NCI-H187 (cell line): ENCODE measurements at places on chromosomes 11 and 22.

GRCh38 chr11:18371279-18371678 is 23.1 kb upstream of the LDHA start:
- DNase-seq: no peak

DNA sequence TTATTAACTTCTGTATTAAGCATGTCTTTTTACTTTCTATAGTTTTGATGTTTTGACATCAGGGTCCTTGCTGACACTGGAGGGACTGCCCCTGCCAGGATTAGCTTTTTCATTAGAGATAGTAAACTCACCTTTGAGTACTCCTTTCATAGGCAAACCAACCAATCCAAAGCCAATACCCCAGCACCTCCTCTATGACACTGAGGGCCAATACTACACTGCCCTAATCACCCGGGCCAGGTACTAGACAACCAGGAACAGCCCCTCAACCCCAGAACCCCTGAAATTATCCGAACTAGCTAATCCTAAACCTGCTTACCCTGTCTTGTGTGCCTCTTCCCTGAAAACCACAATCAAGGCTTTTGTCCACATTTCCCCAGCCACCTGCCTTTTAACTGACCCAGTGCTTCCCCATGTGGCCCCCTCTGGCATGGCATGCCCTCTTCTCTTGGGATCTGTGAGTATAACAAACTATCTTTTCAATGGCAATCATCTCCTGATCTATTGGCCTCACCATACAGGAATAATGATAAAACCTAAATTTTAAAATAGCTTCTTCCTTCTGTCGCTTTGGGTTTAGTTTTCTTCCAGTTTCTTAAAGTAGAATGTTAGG is 31.2 kb downstream of the RAB6A start:
- DNase-seq: no peak

GRCh38 chr22:46557736-46558480 is 20.5 kb upstream of the CELSR1 start:
- DNase-seq: no peak

- DNase-seq: no peak
These were observed 50.4 kb downstream of the ST3GAL4 start for GRCh38 chr11:126405906-126406305.

DNA sequence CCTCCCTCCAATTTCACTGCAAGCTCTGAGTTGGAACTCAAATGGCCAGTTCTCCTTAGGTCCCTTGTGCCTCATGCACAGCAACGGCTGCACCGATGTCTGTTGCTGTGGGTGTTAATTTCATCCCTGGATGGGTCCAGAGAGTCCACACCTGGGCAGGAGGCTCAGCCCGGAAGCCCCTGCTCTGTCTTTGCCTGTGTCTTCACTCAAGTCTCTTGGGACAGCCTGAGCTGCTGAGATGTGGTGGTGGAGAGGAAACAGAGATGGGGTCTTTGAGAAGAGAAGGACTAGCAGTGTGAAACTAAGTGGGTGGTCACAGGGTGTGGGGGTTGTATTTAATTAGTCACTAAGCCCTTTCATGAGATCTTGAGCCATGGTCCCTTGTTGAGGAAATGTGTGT is 109.3 kb downstream of the NECTIN1 start:
- DNase-seq: no peak

- DNase-seq: no peak
These were observed 2.7 kb upstream of the EIF3M start for GRCh38 chr11:32580967-32581366.

- DNase-seq: no peak
These were observed 1.3 kb upstream of the KDM2A start for GRCh38 chr11:67117672-67118180.

GRCh38 chr22:47589271-47590250 is 827.1 kb downstream of the TBC1D22A start:
- no peak for DNase-seq

DNA sequence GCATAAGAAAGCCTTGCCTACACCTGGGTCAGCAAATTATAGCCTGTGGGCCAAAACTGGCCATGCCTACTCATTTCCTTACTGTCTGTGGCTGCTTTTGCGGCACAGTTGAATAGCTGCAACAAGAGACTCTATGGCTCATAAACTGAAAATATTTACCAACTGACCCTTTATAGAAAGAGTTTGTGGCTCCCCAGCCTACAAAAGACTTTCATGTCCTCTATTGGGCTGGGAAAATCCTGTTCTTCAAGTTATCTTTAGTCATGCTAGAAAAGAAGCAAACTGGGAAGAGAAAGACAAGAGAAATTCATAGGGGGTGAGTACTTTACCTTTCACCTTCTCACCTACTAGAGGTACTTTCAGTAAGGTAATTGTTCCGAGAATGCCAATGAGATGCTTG is 175.1 kb downstream of the SWAP70 start:
- no peak for DNase-seq

- DNase-seq: no peak
These were observed 2.4 kb downstream of the ZDHHC24 start for GRCh38 chr11:66543263-66544107.

DNA sequence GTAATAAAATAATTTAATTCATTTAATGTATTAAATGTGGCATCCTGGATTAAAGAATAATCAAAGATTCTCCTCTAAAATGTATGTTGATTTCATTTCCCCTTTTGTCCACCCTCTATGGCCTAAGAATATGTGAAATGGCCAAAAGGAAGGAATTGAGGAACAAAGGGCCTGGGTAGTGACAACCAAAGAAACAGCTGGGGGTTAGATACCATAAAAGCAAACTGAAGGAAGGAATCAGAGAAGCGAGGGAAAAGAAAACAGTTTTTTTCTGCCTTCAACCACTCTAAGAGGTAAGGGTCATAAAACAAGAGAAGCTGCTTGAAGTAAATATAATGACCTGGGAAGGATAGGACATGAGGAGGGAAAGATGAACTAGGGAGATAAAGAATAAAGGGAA is 139.3 kb downstream of the FAM76B start:
- DNase-seq: no peak

- no peak for DNase-seq
These were observed 11.3 kb downstream of the SHANK2 start for GRCh38 chr11:71240865-71241691.

GRCh38 chr11:19817870-19818269 is 105.2 kb downstream of the NAV2 start:
- no peak for DNase-seq

DNA sequence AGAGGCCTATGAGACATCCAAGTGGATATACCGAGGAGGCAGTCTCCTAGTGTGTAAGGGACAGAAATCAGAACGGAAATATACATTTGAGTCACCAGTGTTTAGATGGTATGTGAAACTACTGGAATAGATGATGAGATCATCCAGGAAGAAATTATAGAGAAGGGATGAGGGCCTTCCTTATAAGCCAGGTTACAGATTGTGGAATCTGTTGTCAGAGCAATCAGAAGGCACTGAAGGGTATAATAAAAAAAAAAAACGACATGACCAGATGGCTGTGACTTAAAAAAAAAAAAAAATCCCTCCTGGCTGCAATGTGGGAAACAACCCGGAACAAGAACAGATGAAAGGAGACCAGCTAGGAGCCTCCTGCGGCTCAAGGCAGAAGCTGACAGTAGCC is 2.7 kb downstream of the MAJIN start:
- DNase-seq: no peak

GRCh38 chr11:135027461-135027860 is 615.4 kb upstream of the B3GAT1 start:
- no peak for DNase-seq

- no peak for DNase-seq
These were observed 607.1 kb downstream of the TBC1D22A start for GRCh38 chr22:47369431-47370015.

GRCh38 chr11:112999520-112999919 is 38.3 kb downstream of the NCAM1 start:
- no peak for DNase-seq

DNA sequence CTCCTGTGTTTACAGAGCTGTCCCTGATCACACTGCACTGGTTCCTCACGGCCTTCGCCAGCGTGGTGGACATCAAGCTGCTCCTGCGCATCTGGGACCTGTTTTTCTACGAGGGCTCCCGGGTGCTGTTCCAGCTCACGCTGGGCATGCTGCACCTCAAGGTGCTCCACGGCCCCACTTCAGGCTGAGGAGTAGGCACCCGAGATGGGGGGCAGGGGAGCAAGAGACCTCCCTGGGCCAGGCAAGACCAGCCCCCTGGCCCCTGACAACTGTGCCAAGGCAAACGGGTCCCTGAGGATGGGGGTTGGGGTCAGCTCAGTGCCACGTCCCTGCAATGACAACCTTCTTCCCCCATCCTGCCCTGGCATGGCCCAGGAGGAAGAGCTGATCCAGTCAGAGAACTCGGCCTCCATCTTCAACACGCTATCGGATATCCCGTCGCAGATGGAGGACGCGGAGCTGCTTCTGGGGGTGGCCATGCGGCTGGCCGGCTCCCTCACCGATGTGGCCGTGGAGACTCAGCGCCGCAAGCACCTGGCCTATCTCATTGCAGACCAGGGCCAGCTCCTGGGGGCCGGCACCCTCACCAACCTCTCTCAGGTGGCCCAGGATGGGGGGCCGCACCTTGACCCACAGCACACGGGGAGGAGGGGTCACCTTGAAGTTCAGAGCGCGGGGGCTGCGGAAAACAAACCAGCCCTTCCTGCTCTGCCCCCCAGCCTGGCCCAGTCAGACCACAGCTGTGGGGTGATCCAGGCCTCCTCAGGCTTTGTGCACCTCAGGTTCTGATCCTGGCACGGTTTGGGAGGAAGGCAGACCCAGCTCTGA is 35.9 kb downstream of the SGSM3 start:
- DNase-seq: no peak

DNA sequence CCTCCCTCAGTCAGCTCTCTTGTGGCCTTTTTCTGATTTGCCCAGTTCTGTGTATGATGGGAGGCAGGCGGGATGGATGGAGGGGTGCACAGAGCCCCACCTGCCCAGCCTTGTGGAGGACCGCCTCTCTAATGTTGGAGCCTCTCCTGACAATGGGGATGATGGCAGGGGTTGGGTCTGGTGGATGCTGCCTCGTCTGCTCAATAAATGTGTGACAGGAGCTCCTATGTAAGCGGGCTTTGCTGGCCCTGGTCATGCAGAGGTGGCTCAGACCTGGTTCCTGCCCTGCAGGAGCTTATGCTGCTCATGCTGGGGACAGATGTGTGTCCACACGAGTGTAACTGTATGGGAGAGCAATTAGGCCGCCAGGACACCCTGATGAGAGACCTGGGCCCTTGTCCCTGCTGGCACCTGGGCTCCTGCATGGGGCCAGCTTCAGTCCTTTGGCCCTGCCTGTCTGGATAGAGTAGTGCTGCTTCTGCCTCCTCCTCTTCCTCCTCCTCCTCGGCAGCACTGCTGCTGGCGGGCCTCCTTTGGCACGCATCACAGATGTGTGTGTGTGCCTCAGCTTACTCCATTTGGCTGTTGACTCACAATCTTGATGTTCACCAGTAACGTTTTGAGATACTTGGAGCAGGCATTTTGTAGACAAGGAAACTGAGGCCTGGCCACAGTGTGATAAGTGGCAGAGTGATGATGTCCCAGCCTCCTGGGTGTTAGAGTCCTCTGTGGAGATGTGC is 131.0 kb downstream of the TBC1D22A start:
- no peak for DNase-seq

- no peak for DNase-seq
These were observed 328.0 kb downstream of the MN1 start for GRCh38 chr22:27473533-27473932.

GRCh38 chr11:279040-279965 is 1.1 kb downstream of the NLRP6 start:
- DNase-seq: no peak

GRCh38 chr22:44677353-44677840 is 24.6 kb upstream of the PRR5 start:
- no peak for DNase-seq

DNA sequence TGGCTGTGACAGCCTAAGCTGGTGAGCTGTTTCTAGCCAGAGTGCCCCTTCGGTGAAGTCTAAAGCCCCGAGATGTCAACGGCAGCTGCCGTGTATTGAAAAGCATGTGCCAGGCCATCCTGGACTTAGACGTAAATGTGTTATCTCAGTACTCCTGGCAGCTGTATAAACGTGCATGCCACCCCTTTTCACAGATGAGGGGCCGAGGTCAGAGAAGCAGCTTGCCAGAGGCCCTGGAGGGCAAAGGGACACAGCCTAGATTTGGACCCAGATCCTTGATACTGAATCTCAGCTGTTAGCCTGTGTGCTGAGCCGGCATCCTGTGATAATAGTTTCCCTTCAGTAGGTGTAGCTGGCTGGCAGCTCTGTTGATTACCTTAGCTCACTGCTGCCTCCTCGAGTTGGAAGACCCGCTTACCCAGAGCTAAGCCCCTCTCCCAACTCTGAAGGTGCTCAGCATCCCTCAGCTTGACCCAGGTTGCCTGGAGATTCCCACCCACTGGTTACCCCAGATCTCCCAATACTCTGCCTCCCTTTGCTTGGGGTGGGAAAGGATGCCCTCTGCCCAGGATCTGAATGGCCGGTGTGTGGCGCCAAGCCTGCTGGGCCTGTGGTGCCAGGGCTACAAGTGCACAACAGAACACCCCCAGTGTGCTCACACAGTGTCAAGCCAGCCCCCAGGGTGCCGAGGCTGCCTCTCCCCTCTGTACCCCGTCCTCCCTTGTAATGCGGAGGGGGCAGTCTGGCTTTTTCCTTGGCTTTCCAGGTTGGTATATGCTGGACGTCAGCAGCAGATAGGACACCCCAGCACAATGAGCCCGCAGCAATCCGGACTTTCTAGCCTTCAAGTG is 59.8 kb upstream of the WNT7B start:
- no peak for DNase-seq

GRCh38 chr11:113118104-113118503 is 156.9 kb downstream of the NCAM1 start:
- DNase-seq: no peak

GRCh38 chr11:34855754-34856095 is 60.5 kb downstream of the APIP start:
- no peak for DNase-seq

- no peak for DNase-seq
These were observed 780.9 kb downstream of the BRD1 start for GRCh38 chr22:49046546-49047361.

DNA sequence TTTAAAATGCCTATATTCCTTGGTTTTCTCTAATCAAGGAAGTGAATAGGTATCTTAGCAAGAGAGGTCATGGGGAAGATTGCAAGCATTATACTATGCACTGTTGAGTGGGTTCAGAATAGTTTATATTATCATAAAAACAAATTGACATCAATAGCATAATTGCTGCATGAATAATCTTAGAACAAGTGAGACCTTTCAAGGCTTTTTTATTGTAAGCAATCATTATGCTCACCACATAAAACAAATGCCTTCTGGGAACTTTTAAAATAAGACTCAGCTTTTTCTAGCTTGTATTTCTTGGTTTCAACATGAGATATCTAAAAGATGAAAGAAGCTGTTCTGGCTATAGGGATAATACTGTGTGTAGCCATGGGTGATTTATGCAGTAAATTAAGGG is 135.6 kb upstream of the ZC3H12C start:
- DNase-seq: no peak

- no peak for DNase-seq
These were observed 37.2 kb downstream of the FAR1 start for GRCh38 chr11:13705710-13706109.

DNA sequence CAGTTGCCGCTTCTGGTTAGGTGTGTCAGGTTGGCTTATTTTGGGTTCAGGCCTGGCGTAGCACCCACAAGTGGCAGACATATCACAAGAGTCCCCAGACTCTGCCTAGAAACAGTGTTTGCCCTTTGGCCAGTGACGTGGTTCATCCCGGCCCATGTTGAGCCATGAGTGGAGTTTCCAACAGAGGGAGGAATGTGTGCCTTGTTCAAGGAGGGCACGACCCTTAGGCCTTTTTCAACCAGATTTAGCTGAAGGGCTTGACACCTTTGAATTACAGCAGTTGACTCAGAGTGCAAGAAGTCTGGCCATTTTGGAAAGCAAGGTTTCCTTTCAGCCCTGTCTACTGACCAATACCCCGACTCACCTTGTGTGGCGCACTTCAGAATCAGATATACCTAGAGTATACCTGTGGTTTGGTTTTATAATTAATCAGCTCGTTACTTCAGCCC is 15.1 kb upstream of the AIFM3 start:
- no peak for DNase-seq
